ENCODE measurements at places on chromosomes 1 and 21.

DNA sequence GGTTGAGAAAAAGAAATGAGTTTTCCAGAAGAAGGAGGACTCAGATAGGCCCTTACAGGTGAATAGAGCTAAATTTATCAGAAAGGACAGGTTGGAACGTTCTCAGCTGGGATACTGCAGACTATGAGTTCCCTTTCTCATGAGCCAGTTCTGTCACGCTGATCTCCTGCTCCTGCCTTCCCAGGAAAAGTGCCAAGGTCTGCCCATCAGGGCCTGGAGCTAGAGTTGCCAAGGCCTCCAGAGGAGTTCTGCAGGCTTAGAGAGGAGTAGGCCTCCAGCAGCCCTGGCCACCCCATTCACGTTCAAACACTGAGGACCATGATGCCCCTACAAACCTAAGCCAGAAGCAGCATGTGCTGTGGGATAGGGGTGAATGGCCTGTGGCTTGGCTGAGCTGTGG is 126.8 kb upstream of the TNR start:
- no peak for DNase-seq

- DNase-seq = no peak
Measured at GRCh38 chr1:201172326-201172725, 18.1 kb upstream of the TMEM9 start.

DNA sequence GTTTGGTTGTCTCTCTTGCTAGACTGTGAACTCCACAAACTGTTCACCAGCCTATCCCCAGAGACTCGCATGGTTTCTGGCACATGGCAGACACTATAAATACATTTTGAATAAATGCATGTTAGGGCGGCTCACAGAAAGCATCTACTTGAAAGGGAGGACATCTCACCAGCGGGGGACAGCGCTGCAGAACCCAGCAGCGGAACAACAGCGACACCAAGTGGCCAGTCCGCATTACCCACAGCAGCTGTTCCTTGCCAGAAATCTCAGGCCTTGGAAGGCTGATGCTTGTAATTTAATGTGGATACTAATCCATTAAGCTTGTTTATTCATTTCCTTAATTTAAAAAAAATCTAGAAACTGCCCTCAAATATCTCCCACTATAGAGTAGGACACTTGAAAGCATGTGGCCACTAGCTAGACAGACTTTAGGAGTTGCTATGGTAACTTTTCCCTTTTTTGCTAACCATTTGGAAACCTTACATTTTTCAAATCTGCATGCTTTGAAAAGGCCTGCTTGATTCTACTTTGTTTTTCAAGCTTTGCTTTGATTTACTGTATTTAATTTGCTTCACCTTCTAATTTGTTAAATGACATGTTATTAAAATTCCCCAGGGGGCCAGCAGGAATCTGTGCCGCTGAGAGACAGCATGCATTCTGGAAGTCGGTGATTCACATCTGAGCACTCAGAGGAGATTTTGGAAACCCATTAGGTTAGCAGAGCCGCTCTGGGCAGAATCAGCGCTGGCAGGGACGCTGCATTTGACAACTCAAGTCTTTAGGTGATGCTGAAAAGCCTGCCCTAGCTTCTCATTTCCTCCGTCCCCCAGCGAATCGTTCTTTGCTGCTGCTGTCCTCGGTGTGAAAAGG is 63.5 kb upstream of the SSX2IP start:
- DNase-seq = peak; percentile 51

GRCh38 chr1:196148367-196148970 is 459.8 kb downstream of the KCNT2 start:
- DNase-seq = no peak

DNA sequence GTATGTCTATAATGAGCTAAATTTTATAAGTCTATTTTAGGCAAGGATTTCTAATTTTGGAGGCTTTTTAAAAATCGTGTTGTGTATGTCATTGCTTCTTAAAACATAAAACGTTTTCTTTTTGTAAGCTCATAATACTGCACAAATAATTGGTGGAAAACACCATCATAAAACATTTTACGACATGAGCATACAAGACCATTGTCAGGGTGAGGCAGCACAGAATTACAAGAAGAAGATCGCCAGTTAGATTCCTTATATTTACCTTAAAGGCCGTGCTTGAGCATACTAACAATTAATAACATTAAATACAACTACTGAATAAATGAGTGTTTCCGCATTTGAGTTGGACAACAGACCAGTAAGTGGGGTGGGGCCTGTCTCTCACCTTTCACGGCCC is 19.1 kb upstream of the LMX1A start:
- DNase-seq = no peak

- no peak for DNase-seq
Measured at GRCh38 chr1:117610036-117610435, 4.2 kb downstream of the TENT5C start.

- peak; percentile 71 for DNase-seq
Measured at GRCh38 chr1:99969729-99970621, at the start of gene SLC35A3. TSS of gene SLC35A3 (plus strand) at chr1:99969996. CDS start at chr1:99993555, 23,559 bp downstream.

GRCh38 chr1:93701629-93702028 is 20.0 kb upstream of the BCAR3 start:
- no peak for DNase-seq
